ENCODE measurements at places on chromosomes 16 and 17. TPM values are rescaled to one million over a fixed set of nuclear protein-coding genes. Genes with fewer than 3 reads are reported as not detected.

The HID1 gene
- 9.2 TPM for polyA plus RNA-seq

GRCh38 chr17:39225959-39226683 is 376 bp upstream of the STAC2 start:
- DNase-seq, result peak; percentile 89

GRCh38 chr17:64158406-64158805 is 28.5 kb upstream of the ERN1 start:
- DNase-seq, result no peak

GRCh38 chr17:82812601-82813000 is 27.2 kb downstream of the ZNF750 start:
- no peak for DNase-seq

- no peak for DNase-seq
Observed at GRCh38 chr16:73605309-73605708, 557.4 kb upstream of the ZFHX3 start.

The PRAC1 gene
- not detected for polyA plus RNA-seq

- no peak for DNase-seq
Observed at GRCh38 chr16:19683453-19684236, 34.4 kb downstream of the KNOP1 start.

All from renal cortex interstitium (tissue), 15 donors.